ENCODE measurements at places on chromosomes 2 and 18.

GRCh38 chr2:36336321-36336720 lies 19.3 kb upstream of the CRIM1 start:
- no peak for DNase-seq

DNA sequence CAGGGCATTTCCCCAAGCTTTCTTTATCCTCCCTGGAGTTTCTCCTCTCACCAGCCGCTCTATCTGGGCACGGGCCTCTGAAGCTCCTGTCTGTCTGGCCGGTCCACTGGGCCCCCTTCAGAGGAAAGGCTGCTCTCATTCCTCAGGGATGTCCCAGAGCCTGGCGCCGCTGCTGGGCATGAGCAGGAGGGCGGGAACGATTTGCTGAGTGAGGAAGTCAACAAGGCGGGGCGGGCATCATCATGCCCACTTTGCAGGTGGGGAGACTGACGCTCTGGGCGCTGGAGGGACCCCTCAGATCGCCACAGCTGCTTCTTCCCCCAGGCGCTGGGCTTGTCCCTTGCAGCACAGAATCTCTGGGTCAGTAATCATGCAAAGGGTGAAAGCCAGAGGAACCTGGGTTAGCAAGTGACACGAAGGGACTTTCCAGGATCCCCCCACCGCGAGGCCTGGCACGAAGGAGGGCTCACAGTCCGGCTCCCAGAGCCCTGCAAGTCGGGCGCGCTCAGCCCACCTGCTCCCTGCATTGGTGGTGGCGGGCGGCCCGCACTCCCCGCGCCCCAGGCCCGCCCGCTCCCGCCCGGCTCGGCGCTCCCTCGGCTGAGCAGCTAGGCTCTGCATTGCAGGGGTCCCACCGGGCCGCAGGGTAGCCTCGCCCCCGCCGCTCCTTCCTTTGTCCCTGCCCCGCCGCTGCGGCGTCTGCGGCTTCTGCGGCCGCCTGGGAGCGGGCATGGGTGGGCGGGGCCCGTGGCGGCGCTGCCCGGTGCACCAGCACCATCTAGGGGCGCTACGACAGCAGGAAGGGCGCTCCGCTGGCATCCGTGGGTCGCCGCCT lies 157.8 kb downstream of the CYRIA start:
- DNase-seq: peak; percentile 40

- DNase-seq: no peak
Measured at GRCh38 chr2:30110773-30111172, 36.0 kb upstream of the YPEL5 start.

DNA sequence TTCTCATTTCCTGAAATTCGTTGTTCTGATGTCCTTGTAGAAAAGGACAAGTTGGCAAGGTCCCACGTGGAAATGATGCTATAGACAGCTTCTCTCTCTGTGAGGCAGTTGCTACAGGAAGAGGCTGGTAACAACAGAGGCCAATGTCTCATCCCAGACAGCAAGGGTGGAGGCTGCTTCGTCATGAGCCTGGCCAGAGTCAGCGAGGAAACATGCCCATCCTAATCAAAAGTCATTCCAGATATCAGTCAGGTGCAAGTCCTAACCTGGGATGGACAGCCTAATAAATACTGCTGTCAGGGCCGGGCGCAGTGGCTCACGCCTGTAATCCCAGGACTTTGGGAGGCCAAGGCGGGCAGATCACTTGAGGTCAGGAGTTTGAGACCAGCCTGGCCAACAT lies 6.4 kb upstream of the SMAD7 start:
- DNase-seq: no peak

DNA sequence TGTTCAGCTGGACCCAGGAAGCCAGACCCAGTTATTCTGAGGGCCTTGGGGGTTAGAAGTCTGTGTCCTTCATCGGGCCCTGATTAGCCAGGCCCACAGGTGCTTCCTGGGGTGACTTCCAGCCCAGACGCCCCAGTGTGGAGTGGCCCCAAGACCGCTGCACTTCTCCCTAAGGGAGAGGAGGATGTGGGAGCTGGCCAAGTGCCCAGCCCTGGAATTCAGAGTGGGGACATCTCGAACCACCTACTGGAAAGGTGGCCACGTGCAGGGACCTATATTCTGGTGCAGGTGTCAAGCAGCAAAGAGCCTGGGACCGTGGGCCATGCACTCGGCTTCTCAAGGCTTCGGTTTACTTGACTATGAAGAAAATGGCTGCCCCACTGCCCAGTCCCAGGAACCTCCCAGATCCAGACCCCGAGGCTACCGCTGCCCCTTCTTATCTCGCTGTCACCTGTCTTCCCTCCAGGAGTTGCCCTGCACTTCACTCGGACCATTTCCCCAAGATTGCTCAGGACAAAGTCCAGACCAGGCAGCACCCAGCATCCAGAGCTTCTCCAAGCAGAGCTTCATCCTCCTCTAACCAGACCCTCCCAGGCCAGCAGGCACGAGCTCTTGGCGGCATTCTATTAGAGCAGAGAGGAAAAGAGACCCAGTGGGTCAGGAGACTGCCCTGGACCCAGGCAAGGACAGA lies 142.8 kb upstream of the ID2 start:
- DNase-seq: no peak

DNA sequence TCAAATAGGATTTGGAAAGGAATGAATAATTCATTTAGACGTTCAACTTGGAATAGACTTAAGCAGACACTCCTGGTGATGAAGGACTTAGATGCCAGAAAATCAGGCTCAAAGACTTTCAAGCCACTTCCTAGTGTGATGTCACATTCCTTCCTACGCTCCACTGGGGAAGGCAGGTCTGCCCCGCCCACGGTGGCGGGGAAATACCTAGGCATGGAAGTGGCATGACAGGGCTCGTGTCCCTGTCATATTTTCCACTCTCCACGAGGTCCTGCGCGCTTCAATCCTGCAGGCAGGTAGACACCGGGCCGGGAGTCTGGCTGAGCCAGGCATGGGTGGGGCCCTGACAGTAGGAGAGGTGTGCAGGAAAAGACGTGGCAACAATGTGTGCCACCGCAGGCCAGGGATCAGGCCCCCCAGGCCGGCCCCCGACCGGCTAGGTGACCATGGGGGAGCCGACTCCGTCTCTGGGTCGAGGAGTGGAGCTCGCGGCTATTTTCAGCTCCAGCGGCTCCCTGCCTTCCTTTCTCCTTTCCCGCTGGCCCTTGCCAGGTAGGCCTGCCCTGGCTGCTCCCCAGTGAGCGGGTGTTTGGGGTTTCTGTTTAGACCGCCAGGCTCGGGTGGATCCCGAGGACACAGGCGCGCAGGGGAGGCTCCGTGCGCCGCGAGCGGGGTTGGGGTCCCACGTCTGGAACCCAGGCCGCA lies at the start of gene IL1RL2:
Gene IL1RL2, plus strand, starts transcription at position 233 of the 705 bp plus-strand sequence. CDS start 845 bp downstream, outside the sequence.
- no peak for DNase-seq

DNA sequence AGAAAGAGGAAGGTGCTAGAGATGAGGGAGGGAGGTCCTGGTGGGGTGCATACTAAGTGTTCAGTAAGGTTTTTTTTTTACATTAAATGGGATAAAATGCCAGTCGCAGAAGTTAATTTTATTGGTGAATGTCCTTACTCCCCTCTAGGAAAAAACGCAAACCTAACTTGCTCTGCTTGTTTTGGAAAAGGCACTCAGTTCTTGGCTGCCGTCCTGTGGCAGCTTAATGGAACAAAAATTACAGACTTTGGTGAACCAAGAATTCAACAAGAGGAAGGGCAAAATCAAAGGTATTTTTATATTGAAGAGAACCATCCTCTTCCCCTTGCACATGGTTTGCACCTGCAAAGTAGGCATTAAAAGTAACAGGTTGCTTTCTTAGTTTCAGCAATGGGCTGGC lies 12.7 kb upstream of the IL18R1 start:
- peak; percentile 64 for DNase-seq

GRCh38 chr2:223034221-223034975 lies 17.6 kb upstream of the KCNE4 start:
- DNase-seq: no peak

GRCh38 chr2:164840930-164841718 lies 499 bp downstream of the COBLL1 start:
- peak; percentile 88 for DNase-seq

DNA sequence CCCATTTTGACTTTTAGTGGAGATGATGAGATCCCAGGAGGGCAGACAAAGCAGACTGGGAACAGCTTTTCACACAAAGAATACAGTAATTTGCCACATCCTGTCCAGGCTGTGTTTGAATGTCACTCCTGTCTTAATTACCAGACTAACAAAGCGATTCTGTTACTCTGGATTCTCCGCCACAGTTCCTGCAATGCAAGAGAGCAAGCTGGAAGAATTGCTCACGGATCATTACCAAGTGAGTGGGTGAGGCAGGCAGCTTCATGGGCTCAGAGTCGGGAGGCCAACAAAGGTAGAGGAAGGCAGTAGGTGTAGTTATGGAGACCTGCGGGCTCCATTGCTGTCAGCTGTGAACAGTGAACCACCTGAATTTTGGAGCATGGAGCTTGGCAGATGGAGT lies 250.5 kb upstream of the ATP5MC3 start:
- no peak for DNase-seq

- peak; percentile 60 for DNase-seq
Measured at GRCh38 chr2:226215902-226216503, 583.6 kb downstream of the IRS1 start.

DNA sequence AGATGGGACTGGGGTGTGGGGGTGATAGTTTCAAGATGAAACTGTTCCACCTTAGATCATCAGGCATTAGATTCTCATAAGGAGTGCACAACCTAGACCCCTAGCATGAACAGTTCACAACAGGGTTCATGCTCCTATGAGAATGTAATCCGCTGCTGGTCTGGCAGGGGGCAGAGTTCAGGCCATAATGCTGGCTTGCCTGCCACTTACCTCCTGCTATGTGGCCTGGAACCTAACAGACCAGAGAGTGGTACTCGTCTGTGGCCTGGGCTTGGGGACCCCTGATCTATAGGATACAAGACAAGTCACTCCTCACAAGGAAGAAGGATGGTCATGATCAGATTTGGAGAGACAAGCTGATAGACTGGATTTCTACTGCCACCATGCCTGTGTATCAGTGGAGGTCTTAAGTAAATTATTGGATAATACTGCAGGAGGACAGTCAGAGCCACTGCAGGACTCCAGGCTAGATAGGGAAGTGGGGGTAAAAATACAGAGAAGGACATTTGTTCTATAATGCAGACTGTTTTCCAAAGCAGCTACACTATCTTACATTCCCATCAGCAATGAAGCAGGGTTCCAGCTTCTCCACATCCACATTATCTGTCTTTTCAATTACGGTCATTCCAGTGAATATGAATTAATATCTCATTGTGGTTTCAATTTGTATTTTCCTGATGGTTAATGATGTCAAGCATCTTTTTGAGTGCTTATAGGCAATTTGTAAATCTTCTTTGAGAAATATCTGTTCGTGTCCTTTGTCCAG lies 28.8 kb upstream of the APOB start:
- no peak for DNase-seq

- no peak for DNase-seq
Measured at GRCh38 chr2:129056959-129057317, 738.3 kb upstream of the HS6ST1 start.
